ENCODE measurements at places on chromosomes 7 and 10.
A peak's percentile ranks its signal among the peaks of the same experiment; 100 is the strongest.

GRCh38 chr10:50324046-50324445 is 72.7 kb upstream of the ASAH2 start:
- DNase-seq: no peak

GRCh38 chr10:35307297-35307696 is 29.0 kb upstream of the CCNY start:
- DNase-seq: no peak

- DNase-seq: no peak
These were observed 105.3 kb downstream of the OAT start for GRCh38 chr10:124313374-124313773.

DNA sequence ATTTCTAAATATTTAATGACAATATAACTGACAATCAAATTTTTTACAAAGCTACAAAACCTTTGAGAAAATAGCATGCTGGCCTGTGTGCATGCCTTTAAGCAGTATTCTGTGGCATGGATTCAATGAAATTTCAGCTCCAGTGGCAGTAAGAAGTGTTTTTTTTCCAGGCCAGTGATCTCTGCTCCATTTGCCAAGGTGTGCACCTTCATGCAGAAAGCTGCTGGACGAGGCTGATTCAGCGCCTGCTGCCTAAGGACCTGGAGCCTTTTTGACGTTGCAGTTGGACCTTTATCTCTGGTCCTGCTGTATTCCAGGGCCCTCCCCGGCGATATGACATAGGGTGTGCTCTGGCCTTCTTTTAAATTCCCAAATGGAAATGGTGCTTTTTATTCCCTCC is 26.6 kb downstream of the VWC2 start:
- DNase-seq: no peak

GRCh38 chr7:64733550-64734240 is 60.5 kb upstream of the ZNF138 start:
- DNase-seq: no peak

DNA sequence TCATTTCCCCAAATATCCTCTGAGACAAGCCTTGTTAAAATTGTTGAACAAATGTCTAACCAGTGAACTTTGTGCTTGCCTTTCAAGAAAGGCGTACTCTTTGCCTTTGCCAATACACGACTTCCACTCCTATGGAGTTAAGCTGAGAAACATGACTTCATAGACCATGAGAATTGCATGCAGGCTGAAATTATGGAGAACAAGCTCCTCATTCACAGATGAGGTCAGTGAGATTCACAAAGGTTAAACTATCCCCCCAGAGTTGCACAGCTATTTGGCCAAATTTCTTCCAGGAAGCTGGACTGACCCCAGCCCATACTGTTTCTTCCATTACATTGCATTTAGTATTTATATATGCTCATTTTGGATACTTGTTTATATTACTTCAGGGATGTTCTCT is 221.4 kb upstream of the SEMA3C start:
- DNase-seq: no peak

DNA sequence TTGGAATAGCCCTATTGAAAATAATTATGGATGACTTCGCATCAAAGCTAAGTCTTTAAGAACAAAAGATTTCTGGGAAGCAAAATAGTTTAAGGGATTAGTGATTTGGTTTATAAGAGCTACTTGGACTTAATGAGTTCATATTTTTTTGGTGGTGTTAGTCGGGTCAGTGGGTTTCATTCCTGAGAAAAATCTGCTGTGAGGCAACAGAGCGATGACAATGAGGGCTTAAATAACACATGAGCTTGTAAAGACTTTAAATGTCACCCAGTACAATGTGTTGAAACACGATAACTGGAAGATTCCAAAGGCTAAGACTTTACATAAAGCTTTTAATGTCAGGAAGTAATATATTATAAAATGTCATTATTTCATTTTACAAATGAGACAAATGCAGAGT is 178.8 kb downstream of the ARL4A start:
- DNase-seq: no peak

GRCh38 chr10:117615649-117616048 is 73.1 kb downstream of the EMX2 start:
- peak; percentile 64 for DNase-seq
